Airway epithelial cell (primary cell): ENCODE measurements at places on chromosomes 12 and 14. TPM values are rescaled to one million over a fixed set of nuclear protein-coding genes. Genes with fewer than 3 reads are reported as not detected.

Gene TTC6
- 0.05 and 0.78 TPM in 2 replicates for total RNA-seq

Gene OTUB2
- 3.8 and 5.3 TPM in 2 replicates for total RNA-seq

Gene LHX5
- 0.28 TPM in 1 of 2 replicates, not detected in the other for total RNA-seq

Gene POTEM
- not detected in 2 replicates for total RNA-seq

Gene IL23A
- total RNA-seq = 0.92 TPM in 1 of 2 replicates, not detected in the other

Gene PALS1
- 13.2 and 14.4 TPM in 2 replicates for total RNA-seq

Gene DBX2
- total RNA-seq = not detected in 2 replicates

Gene ZNF641
- 2.0 and 5.6 TPM in 2 replicates for total RNA-seq

Gene OR6C76
- total RNA-seq = not detected in 2 replicates
